ENCODE measurements at places on chromosomes 13 and 19.

- DNase-seq, result no peak
Measured at GRCh38 chr19:49683814-49684250, 5.6 kb upstream of the ADM5 start.

DNA sequence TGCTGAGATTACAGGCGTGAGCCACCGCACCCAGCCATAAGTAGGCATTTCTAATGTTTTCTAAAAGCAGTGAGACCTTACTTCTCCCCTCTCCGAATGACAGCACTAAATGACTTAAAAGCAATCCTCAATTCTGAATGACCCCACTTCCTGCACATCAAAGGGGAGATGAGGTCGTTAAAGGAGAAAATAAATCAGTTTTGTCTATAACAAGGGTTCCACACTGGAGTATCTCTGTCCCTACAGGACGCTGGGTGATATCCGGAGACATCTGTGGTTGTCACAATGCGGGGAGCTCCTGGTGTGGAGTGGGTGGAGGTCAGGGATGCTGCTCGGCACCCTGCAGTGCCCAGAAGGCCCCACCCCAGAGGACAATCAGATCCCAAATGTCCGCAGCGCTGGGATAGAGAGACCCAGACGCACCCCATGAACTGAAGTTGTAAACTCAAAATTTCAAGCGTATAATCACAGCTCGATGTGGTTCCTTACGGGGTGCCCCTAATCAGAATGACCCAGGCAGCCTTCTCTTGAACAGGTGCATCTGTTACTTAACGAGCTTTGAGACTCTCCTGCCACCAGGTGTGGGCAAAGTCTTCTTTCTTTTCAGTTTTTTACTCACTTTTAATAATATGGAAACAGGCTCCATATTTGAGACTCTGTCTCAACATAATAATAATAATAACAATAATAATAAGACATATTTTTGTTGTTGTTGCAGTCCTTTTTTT lies 2.9 kb downstream of the GNG7 start:
- DNase-seq, result no peak

DNA sequence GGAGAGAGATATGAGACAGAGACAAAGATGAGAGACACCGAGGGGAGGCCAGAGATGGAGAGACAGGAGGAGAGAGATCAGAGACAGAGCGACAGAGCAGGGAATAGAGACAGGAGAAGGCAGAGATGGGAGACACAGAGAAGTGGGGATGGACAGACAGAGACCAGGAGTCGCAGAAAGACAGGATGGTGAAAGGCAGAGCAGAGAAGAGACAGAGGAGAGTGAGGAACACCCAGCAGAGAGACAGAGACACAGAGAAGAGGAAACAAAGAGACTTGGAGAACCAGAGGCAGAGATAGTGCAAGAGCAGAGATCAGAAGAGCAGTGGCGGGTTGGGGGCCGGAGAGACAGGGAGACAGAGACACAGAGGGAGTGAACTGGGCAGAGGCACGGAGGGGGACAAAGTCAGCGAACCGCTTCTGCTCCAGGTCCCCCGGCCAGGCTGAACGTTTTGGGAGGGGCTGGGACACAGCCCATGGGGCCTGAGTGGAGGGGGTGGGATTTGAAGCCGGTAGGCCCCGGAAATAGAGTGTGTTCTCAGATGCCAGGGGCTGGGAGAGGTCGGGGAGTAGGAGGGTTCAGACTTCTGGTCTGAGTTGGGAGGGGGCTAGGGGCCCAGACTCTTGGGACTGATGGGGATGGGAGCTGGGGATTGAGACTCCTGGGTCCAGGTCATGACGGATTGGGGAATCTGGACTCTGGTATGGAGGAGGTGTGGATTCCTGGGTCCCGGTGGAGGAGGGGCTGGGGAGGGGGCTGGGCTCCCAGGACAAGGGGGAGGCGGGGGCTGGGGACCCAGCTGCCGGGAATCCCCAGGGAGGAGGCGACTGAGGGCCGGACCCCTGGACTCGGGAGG lies 654 bp downstream of the ZNF579 start:
- DNase-seq, result no peak

GRCh38 chr13:74889321-74889720 lies 592.6 kb downstream of the TBC1D4 start:
- no peak for DNase-seq

DNA sequence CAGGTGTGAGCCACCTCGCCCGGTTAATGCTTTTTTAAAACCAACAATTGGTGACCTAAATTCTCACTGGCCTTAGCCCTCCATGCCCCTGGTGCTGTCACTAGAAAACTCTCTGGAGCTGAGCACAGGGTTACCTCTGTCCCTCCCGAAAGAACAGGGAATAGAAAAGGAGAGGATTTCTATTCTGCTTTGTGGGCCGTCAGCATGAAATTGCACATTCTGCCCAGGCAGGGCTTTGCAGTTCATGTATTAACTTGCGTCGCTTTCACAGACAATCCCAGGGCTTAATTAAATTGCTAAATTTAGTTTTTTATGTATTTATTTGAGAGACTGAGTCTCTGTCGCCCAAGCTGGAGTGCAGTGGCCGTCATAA lies 583 bp upstream of the ZNF480 start:
- DNase-seq, result no peak

- no peak for DNase-seq
Measured at GRCh38 chr13:90103099-90103784, 1244.2 kb upstream of the MIR17HG start.

GRCh38 chr13:20939662-20940061 lies 37.1 kb upstream of the XPO4 start:
- DNase-seq, result no peak

GRCh38 chr13:113546571-113547237 lies 37.8 kb upstream of the TFDP1 start:
- DNase-seq, result no peak

DNA sequence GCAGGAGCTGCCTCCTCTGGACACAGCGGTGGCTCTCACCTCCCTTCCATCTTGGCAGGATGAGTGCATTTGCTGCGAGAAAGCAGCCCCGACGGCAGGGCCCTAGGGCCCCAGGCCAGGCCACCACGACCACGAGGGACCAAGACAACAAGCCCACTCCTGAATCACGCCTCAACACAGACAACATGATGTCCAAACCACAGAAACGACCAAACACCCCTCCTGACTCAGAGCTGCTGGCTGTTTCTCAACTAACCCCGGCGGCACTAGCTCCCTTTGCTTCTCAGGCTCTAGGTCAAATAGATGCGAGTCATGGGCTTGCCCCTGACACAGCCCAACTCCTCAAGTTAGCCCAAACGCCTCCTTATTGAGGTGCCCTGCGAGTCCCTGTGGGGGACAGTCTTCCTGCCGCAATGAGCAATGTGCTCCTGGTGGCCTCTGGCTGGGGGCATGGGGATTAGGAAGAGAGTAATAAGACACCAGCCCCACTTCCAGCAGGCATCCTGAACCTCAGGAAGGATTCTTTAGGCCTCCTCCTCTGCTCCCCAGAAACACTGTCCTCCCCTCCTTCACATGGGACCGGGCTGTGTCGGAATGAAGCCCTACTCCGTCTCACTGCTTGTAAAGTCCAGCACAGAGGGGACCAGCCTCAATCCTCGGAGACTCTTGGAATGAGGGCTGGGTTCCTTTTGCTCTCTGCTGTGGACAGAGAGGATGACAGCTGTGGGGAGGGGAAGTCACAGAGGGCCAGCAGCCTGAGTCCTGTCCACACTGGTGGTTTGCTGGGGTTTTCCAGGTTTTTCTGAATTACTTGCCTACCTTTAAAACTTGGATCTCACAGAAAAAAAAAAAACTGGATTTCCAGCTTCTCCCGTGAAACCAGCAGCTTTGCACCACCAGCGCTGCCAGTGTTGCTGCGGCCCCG lies 6.9 kb upstream of the ATF5 start:
- DNase-seq, result no peak

DNA sequence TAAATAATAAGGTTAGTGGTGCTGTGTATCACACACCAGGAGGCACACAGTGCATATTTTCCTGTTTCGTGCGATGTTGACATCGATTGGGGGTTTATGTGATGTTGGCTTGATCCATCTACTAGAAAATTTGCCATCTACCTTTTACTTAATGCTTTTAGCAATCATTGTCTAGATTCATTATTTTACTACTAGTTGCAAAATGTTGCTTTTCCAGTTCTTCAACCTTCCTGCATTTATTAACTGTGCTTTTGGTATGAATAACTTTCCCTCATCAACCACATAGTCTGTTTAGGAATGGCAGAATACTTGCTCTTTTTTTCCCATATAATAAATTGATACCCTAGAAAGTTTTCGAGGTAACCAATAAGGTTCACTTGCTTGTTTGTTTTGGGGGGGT lies 17.5 kb downstream of the C13orf42 start:
- no peak for DNase-seq

DNA sequence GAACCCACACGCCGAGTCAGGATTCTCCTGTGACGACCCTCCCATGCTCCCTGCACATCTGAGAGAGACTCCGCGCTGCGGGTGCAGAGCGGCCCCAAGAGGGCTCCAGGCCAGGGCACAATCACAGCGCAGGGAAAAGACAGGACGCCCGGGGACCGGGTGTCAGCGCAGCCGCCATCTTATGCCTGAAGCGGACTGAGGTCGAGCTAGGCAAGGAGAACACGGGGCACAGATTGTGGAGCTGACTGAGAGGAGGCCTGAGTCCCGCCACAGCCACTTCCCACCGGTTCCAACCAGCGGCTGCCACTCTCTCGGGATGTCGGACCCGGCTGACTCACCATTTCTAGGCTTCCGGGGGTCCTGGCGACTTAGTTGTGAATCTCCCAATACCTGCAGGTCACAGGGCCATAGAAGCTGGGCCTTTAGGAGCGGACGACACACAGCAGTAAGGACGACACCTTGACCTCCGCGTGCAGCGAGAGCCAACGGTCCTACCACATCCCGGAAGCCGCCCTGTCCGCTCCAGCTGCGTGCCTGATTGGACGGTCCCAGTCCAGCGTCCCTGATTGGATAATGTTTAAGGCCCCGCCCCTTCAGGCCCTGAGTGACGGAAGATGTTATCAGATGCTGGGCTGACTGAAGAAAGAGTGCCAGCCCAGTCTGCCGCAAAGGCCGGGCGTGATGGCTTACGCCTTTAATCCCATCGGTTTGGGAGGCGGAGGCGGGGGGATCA lies at the start of gene ZNF728:
Gene ZNF728 (minus strand): TSS at position 487 of the 733 bp plus-strand sequence. CDS start 146 bp downstream, at position 341.
- no peak for DNase-seq

- no peak for DNase-seq
Measured at GRCh38 chr19:1814833-1815604, 2.9 kb upstream of the ATP8B3 start.

GRCh38 chr19:46303691-46304397 lies 7.0 kb downstream of the HIF3A start:
- no peak for DNase-seq

GRCh38 chr13:88862095-88862620 lies 1191.0 kb downstream of the SLITRK5 start:
- no peak for DNase-seq

DNA sequence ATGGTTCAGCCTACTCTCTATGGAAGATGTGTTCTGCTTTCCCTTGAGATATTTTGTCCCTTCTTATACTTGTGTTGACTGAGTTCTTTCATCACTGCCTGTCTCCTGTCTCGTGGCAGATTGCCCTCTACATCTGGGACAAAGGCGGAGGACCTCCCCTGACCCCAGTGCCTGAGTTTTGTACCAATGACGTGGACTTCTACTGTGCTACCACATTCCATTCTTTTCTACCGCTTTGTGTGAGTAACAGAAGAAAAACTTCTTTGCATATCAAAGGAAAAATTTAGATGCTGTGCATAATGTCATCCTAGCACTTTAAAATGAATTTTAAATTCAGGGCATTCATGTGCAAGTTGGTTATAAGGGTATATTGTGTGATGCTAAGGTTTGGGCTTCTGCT lies 74.6 kb downstream of the B3GLCT start:
- DNase-seq, result no peak
